ENCODE measurements at places on chromosomes 6 and 20. TPM values are rescaled to one million over a fixed set of nuclear protein-coding genes. Genes with fewer than 3 reads are reported as not detected.

The GSTA1 gene
- not detected for total RNA-seq

The SNX9 gene
- 74.4 TPM for total RNA-seq

The MLIP gene
- under 0.01 TPM for total RNA-seq

The EYS gene
- total RNA-seq = not detected

The SLCO4A1 gene
- 0.24 TPM for total RNA-seq

The SASH1 gene
- 27.6 TPM for total RNA-seq

The GSTA5 gene
- not detected for total RNA-seq

The SEL1L2 gene
- not detected for total RNA-seq

The ZSCAN16 gene
- not detected for total RNA-seq

The HLA-F gene
- 13.2 TPM for total RNA-seq

All from cardiac ventricle fibroblast (primary cell).